Stimulated activated CD4-positive, alpha-beta T cell treated with anti-CD3 and anti-CD28 coated beads, Interleukin-15, amount 100 ng/mL, for 48 hours (primary cell): ENCODE measurements at places on chromosomes 7 and 10.

DNA sequence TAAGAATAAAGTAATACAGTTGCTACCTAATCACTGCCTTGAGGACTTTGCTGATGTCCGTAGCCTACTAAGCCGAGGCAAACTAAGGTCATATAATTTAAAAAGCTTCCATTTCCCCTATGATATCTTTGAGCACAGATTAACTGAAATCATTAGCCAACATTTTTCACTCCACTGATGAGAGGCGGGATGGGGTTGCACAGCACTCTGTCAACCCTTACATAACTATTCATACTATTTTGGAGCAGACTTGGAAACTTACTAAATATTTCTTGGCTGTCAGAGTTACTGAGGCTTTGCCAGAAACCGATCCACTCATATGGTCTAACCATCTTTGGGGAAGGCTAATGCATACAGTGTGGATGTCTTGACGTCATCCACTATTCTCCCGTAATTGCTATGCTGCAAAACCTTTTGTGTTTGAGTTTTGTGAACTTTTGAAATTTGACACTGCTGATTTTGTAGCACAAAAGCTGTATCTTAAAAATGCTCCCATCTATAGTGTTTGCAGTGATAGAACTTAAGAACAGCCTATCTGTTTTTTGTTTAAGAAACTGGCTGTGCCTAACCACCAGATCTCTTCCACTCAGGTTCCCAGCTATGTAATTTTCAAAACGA, 248.7 kb downstream of the TSPAN12 start:
- DNase-seq = no peak

DNA sequence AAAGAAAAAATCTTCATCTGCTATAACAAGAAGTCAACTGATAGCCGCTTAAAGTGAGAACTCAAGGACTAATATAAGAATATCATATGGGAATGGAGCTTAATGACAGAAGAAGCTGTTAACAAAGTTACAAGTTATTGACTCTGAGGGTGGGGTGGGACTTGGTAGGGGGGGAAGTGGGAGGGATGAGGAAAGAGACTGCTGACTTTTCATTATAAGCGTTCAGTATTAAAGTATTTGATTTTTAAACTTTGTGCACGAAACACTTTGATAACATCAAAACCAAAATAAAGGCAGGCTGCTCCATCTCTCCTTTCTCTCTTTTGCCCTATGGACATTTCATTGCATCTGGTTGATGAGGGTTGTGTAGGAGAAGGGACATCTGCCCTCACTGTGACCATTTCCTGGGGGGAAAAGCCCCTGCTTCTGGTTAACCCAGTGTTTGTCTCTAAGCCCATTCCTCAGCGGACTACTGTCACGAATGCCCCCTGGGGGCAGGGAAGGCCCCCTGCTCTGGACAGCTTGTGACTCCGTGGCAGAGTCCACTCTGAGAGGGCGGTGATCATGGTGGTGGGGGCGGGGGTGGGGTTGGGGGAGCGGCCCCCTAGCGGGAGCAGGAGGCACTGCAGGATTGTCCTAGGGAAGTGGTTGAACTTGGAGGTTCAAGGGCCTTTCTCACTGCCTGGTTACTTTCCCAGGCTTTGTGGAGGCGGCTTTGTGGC, 17.4 kb downstream of the SLC13A4 start:
- DNase-seq = no peak

DNA sequence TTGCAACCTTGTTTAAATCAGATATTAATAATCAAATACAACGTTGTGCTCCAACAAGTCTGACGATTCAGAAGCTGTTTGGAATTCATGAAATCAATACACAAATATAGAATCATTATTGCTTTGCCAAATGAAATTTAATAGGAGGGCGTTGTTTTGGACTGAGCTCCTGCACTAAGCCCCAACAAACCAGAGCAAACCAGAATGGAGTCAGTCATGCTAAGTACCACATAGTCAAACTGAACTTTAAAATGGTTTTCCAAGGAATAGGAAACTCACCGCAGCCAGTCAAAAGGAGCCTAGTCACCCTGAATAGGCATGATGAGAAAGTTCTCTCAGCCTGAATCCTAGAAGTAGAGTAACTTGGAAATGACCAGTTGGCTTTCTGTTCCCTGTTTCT, 53.7 kb downstream of the HACD1 start:
- no peak for DNase-seq

DNA sequence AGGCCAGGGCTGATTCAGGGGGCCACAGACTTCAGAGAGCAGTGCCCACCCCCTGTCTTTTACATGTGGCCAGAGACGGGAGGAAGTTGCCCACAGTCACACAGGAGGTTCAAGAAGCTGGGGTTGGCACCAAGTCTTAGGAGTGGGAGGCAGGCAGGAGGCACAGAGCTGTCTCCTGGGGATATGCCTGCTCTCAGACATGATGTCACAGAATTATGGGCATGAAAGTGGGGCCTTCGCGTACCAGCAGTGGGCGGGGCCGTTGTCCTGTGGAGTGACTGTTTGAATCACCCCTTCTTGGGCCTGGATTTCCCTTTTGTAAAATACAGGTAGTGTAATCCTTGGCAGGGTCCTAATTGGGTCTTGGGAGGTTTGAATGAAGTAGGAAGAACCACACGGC, 81.2 kb upstream of the PPIF start:
- DNase-seq = no peak

GRCh38 chr7:155348806-155349205, 51.1 kb downstream of the INSIG1 start:
- no peak for DNase-seq

DNA sequence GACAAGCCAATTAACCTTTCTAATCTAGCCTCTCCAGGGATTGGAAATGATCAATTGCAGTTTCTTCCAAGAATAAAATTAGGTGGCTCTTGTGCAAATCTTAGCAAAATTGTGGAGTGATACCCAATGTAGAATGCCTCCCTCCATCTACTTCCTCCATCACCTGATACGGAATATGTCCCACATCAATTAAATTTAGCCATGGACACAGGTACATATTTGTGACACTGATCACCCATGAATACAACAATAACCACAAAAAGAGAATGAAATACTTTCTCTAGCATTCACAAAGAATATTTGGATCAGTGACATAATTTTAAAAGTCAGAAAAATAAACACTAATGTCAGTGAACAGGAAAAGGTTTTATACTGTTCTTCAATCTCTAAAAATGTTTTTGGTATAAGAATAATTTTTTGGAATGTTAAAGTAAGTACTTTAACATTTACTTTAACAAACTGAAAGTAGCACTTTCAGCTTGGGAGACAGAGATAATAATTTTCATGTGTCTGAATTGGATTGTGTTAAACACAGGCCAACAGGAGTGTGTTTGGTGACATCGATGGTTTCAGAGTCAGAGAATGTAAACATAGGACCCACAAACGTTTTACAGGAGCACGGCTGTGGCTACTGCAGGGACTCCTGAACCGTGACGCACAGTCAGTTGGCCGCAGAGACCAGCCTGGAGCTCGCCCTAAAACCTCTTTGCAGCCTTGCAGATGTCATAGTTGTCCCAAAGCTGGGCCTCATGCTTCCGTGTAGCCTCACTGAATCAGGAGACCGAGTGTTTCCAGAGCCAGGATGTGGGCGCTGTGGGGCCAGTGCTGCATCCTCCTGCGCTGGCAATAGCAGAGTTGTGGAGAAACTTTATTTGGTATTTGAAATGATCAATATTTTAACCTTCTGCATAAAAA, 7.2 kb downstream of the RBM20 start:
- no peak for DNase-seq

- DNase-seq = no peak
Observed at GRCh38 chr10:2610946-2611345, 456.4 kb upstream of the PFKP start.

DNA sequence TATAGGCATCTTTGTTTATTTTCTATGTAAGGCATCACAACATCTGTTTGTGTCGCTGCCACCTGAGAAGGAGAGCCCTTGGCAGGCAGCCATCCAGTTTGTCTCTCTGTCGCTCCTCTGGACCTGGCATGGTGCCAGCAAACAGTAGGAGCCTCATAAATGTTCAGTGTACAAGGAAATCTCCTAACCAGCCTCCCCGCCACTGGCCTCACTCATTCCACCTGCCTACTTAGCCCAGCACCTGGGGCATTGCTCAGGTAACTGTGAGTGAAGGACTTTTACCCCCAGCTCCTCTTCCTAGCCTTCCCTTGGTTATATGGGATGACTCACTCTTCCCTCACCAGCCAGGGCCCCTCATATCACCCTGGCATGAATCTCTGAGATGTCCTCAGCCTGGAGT, 61.7 kb upstream of the NPTX2 start:
- no peak for DNase-seq

DNA sequence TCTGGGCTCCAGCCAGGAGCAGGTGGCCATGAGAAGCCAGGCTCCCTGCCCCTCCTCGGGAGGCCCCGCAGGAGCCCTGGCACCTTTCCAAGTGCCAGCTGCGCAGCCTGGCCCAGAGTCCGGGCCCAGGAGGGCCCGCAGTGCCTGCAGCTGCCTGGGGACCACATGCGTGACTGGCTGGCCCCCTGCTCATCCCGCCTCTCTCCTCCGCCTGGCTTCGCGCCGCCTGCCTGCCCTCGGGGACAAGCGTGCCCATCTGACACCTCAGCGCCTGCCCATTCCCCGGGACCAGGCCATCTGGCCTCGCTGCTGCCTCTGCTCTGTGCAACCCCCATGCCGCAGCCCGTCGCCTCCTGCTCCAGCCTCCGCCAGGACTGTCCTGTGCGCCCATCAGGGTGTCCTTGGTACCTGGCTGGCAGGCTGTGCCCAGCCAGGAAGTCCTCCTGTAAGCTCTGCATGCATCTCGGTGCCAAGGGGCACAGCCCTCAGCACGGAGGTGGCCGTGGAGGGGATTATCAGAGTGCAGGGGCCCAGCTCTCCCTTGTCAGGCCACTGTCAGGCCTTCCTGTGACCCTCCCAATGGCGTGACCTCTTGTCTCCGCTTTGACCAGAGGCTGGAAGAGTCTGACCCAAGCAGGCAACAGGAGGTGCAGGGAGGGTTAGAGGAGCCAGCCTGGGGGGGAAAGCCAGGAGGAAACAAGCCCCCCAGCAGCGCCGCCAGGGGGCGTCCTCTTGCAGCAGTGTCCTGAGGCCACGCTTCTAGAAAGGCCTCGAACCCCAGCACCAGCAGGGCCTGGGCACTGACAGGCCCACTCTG, 50.5 kb downstream of the TMEM209 start:
- no peak for DNase-seq

- DNase-seq = no peak
Observed at GRCh38 chr7:45691155-45691656, 117.0 kb downstream of the ADCY1 start.
